ENCODE measurements at places on chromosomes 4 and X. TPM values are rescaled to one million over a fixed set of nuclear protein-coding genes. Genes with fewer than 3 reads are reported as not detected.

The JAKMIP1 gene
- total RNA-seq = 16.9 TPM

The DCAF16 gene
- total RNA-seq = 48.5 TPM

The CPLX1 gene
- total RNA-seq = 1.3 TPM

The GYG2 gene
- not detected for total RNA-seq

The CCKAR gene
- not detected for total RNA-seq

The MBTPS2 gene
- 10.5 TPM for total RNA-seq

All from activated T-helper 1 cell treated with anti-CD3 and anti-CD28 coated beads, Interleukin-12 subunit alpha, Interleukin-12 subunit beta, Interleukin-2, Interleukin-4 antibody, amounts not matched to agents 30 ng/mL and 10 ng/mL and 1 ng/mL, durations not matched to agents 14 hours and 24 hours and 36 hours (primary cell).